NCI-H345 (cell line): ENCODE measurements at places on chromosomes 12 and 14.
A peak's percentile ranks its signal among the peaks of the same experiment; 100 is the strongest.

GRCh38 chr14:91910196-91910595 lies 37.3 kb downstream of the FBLN5 start:
- no peak for DNase-seq

GRCh38 chr12:52046859-52047258 lies 4.4 kb upstream of the NR4A1 start:
- DNase-seq = no peak

DNA sequence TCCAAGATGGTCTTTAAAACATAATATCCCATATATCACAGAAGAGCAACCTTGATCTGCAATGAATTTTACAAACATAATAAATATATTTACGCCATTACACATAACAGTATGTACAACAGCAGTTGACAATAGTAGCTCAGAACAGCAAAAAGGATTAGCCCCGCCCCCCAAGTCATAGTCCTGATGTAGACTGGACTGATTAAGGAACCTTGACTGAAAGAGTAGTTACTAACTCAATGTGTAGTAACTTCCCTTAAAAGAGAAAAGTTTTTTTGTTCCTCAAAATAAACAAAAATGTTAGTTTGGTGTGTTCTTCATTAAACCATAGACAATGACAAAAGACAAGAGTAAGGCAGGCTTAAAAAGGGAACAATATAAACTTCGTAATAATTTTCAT lies 44.5 kb downstream of the GTF2A1 start:
- no peak for DNase-seq

DNA sequence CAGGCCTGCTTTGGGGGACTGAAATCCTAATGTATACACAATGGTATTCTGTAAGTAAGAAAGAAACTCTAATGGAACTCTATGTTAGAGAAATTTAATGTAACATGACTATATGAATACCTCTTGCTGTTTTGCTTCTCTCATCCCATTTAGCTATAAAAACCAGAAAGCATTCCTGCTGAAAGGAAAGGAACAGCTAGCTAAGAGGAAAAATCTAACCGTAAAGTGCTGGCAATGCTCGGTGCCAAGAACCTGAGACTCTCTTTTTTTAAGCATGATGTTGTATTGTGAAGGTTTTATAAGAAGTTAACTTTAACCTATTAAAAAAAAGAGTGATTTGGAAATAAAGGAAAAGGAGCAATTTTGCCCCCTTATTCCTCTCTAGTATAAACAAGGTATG lies 75.6 kb upstream of the DACT1 start:
- no peak for DNase-seq

DNA sequence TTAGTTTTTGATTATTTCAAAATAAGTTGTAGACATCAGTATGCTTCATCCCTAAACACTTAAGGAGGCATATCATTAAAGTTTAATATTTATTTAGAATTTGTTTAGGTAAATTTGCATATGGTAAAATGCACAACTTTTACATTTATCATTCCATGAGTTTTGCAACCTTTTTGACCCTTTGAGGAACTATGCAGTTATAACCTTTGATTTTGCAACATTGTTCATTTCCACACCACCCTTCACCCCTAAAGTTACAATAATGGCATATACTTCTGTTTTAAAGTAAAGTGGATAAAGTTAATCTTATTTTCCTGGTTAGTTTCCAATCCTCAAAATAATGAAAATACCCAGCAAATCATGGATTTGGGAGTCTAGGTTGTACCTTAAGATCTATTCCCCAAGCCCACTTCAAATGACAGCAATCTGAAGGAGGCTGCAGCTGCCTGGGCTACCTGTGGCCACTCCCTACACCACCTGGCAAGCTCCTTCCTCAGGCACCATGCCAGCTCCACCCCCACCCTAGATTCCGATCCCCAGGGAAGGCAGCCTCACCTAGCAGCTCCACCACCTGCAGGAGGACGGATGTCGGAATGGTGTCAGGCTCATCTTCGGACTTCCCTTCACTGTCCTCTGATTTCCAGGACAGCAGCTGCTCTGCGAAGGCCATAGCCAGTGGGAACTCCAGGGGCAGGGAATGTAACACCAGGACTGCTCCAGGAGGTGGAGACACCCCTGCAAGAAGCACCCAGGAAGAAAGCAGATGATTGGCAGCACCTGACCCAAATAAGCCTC lies 65.1 kb downstream of the TRAFD1 start:
- DNase-seq = peak; percentile 79

- no peak for DNase-seq
Observed at GRCh38 chr14:90656973-90657372, 159.3 kb downstream of the TTC7B start.

GRCh38 chr12:130186651-130187268 lies 24.5 kb downstream of the FZD10 start:
- no peak for DNase-seq

DNA sequence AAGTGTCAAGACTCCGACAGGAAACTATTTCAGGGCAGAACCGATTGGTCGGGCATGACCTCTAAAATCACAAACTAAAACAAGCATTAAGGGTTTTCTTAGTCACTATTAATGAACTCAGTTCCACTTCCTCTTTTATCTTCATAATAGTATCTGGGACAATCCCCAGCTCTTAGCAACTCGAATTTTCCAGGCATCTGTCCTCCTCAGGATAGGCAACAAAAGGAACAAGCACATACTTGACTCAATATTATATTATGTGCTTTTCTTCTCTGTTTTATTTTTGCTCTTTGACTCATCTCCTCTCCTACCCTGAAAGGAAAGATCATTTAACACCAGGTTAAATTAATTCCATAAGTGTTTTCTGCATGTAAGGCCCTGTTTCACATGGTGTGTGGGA lies 638.3 kb upstream of the TBX3 start:
- DNase-seq = no peak

DNA sequence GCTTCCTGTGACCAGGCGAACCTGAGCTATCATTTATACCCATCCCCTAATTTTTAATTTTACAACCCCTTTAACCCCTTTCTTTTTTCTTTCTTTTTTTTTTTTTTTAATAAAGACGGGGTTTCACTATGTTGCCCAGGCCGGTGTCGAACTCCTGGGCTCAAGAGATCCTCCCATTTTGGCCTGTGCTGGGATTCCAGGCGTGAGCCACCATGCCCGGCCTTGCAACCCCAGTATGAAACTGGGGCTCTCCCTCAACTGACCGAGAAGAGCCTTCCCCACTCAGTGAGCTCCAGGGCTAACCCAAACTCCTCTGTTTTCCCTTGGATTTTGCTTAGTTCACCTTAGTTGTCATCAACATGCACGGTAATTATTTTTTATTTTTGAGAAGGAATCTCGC lies 992 bp downstream of the CPSF2 start:
- no peak for DNase-seq

GRCh38 chr14:53032161-53032803 lies 81.4 kb upstream of the FERMT2 start:
- DNase-seq = no peak

DNA sequence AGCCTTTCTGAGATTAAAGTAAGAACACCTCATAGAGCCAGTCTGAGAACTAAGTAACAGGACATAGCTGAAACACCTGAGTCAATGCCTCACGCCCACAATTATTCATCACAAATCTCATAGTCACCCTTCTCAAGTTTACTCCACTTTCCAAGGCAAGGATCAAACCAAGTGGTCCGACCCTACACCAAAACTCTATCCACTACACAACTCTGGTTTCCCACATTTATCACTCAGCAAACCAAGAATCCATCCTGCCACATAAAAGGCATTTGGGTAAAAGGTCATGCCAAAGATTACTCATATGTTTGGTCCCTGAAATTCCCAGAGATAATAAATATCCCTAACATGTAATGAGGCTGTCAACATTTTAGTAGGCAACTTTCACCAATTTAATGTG lies 144.1 kb downstream of the RPAP3 start:
- no peak for DNase-seq

GRCh38 chr12:3553681-3554370 lies 62.8 kb downstream of the PRMT8 start:
- no peak for DNase-seq

- no peak for DNase-seq
Observed at GRCh38 chr12:46717868-46718267, 107.9 kb downstream of the SLC38A4 start.

DNA sequence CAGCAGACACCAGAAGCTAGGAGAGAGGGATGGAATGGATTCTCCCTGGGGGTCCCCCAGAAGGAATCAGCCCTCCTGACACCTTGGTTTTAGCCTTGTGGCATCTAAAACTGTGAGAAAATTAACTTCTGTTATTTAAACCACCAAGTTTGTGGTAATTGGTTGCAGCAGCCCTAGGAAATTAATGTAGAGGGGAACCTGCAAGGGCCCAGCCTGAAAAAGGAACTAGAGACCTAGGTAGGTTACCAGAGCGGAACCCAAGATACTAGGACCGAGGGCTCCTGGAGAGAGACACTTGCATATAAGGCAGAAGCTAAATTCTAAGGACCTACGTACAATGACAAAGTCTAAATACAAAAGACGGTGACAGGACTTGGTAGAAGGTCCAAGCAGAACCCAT lies 8.1 kb upstream of the DENND5B start:
- DNase-seq = no peak

- no peak for DNase-seq
Observed at GRCh38 chr12:13581031-13581430, 384.5 kb downstream of the EMP1 start.

GRCh38 chr14:95077345-95077744 lies 80.0 kb downstream of the DICER1 start:
- no peak for DNase-seq

- peak; percentile 29 for DNase-seq
Observed at GRCh38 chr14:25132732-25133422, 82.9 kb upstream of the STXBP6 start.
